Small intestine (tissue), 16 donors: ENCODE measurements at places on chromosomes 4 and X. TPM values are rescaled to one million over a fixed set of nuclear protein-coding genes. Genes with fewer than 3 reads are reported as not detected.

DNA sequence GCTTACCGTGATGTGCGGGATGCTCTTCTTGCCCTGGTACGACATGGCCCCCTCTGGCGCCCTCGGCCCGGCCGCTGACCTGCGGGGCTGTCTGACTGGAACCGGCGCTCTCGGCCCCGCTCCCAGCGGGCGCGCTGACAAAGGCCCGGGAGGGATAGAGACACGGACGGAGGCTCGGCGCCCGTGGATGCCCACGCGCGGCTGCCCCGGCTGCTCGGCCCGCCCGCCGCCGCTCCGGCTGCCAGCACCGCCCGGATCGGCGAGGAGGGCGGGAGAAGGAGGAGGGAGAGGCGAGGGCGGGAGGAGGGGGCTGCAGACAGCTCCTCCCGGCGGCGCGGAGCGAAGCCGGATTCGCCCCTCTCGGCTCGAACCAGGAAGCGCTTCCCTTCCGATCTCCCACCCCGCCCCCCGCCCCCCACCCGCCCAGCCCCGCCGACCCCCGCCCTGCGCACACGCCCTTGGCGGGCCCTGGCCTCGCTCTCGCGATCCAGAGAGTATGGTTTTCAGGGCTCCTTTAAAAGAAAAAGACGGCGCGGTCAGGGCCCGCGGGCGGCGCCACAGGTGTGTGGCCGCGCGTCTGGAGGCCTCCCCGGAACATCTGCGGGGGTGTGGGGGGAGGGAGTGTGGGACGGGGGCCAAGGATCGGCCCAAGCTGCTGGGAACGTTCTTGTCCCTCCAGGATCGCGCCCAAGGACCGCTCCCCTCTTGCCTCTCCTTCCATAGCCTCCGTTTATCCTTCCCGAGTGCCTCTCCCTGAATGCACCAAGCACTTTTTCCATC lies 4.5 kb downstream of the CRMP1 start:
- no peaks in the 10 kb centered on the region for H3K36me3 ChIP-seq
- DNase-seq: no peak
- H3K4me1 ChIP-seq: no peaks in the 10 kb centered on the region
- no peak overlapping the region for H3K27ac ChIP-seq
- H3K4me3 ChIP-seq: peak overlapping the region; percentile 17

- DNase-seq: no peak
- no peaks in the 10 kb centered on the region for H3K27me3 ChIP-seq
- H3K36me3 ChIP-seq: no peaks in the 10 kb centered on the region
- no peak overlapping the region for H3K27ac ChIP-seq
- no peak overlapping the region for H3K4me3 ChIP-seq
- no peaks in the 10 kb centered on the region for H3K4me1 ChIP-seq
These were observed 1887.7 kb upstream of the PCDH7 start for GRCh38 chr4:28832444-28832843.

Gene MTNR1A
- polyA plus RNA-seq: not detected

- H3K36me3 ChIP-seq: no peaks in the 10 kb centered on the region
- H3K4me3 ChIP-seq: no peak overlapping the region
- no peak for DNase-seq
- no peak overlapping the region for H3K27ac ChIP-seq
- H3K27me3 ChIP-seq: no peaks in the 10 kb centered on the region
These were observed 57.2 kb downstream of the FRMPD3 start for GRCh38 chrX:107506596-107507031.

Gene MAOA
- polyA plus RNA-seq: 348 TPM

DNA sequence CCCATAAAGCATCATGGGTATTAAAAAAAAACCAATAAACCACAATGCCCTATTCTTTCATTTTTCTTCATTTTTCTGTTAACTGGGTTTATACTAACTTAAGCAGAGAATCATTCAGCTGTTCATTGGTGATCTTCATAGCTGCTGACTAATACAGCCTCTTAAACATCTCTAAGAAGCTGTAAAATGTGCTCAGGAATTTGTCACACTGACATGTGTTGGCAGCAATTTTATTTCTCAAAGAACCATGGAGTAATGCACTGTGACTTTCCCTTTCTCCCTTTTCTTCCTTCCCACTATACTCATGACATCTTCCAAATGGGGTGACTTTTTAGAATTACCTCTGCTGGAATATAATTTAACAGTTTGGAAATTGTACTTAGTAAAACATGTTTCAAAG lies 315.4 kb downstream of the ANTXR2 start:
- H3K36me3 ChIP-seq: no peaks in the 10 kb centered on the region
- DNase-seq: no peak
- no peak overlapping the region for H3K4me3 ChIP-seq

Gene KLKB1
- polyA plus RNA-seq: 17.0 TPM

GRCh38 chr4:114187592-114187991 lies 208.1 kb upstream of the ARSJ start:
- DNase-seq: no peak
- no peak overlapping the region for H3K4me3 ChIP-seq
- no peaks in the 10 kb centered on the region for H3K27me3 ChIP-seq
- peaks cover 6% of the 10 kb centered on the region for H3K4me1 ChIP-seq
- no peaks in the 10 kb centered on the region for H3K36me3 ChIP-seq
- H3K27ac ChIP-seq: no peak overlapping the region

DNA sequence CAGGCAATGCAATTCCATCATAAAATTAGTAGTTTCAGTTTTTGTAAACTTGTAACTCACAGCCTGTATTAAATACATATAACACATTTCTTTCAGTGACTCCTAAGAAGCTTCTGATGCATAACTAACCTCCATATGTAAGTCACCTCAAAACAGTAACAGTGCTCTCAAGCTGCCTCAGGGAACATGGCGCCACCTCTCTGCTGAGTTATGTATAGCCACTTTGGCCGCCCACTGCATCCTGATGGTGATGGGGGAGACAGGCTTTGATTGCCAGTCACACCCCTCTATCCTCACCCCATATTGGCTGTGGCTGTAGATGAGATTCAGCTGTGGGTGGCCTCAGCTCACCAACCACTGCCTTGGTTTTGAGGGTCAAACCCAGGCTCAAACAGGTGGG lies 54.3 kb downstream of the LRBA start:
- H3K27ac ChIP-seq: no peak overlapping the region
- no peak overlapping the region for H3K4me3 ChIP-seq
- no peak for DNase-seq
- no peaks in the 10 kb centered on the region for H3K27me3 ChIP-seq
- H3K4me1 ChIP-seq: no peaks in the 10 kb centered on the region

- DNase-seq: peak; percentile 98
- no peaks in the 10 kb centered on the region for H3K36me3 ChIP-seq
- H3K27ac ChIP-seq: peak within 1 kb of the TSS; percentile 85
- H3K4me1 ChIP-seq: peaks cover 10% of the 10 kb centered on the region
- H3K4me3 ChIP-seq: peak within 1 kb of the TSS; percentile 72
These were observed at the start of gene PPM1K for GRCh38 chr4:88284439-88285234. TSS of gene PPM1K (minus strand) at chr4:88284561. CDS start at chr4:88278583, 5,978 bp downstream.

Gene ARL9
- not detected for polyA plus RNA-seq

Gene SPANXC
- not detected for polyA plus RNA-seq
